ENCODE measurements at places on chromosomes 3 and 15. TPM values are rescaled to one million over a fixed set of nuclear protein-coding genes. Genes with fewer than 3 reads are reported as not detected.

The MAP3K13 gene
- 9.0 TPM for total RNA-seq

The C3orf22 gene
- not detected for total RNA-seq

The SI gene
- total RNA-seq, result not detected

The CEP70 gene
- 22.0 TPM for total RNA-seq

The PLSCR5 gene
- not detected for total RNA-seq

The SH3BP5 gene
- 11.4 TPM for total RNA-seq

The TRAK1 gene
- total RNA-seq, result 246 TPM

The PLSCR4 gene
- 14.2 TPM for total RNA-seq

- no peak for DNase-seq
Measured at GRCh38 chr3:23869977-23870662, 46.7 kb downstream of the NKIRAS1 start.

DNA sequence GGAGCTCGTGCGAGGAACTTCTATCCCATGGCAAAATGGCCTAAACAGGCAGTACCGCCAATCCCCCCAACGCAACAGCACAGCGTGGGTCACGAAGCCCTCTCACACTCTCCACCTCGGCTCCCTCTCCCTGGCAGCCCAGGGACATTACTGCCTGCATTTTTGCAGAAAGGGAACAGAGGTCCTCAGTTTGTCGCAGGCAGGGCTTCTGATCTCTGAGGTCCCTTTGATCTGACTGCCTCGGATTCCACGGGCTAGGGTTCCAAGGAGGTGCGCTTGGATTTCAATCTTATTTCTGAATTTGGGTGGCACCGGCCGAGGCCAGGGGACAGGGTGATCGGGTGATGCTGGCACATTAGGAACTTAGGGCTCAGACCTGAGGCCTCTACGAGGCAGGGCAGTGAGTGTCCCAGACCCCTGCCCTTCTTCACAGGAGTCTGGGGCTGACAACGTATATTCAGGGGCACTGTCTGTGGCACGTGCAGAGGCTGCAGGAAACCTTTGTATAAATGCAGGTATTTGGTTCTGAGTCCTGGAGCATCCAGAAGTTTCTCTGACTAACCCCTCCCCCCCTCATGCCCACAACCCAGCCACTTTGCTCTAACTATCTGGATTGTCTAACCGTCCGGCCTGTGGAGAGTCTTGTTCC is 197.9 kb downstream of the XXYLT1 start:
- peak; percentile 67 for DNase-seq

GRCh38 chr3:153897025-153897723 is 224.0 kb upstream of the ARHGEF26 start:
- DNase-seq, result no peak

DNA sequence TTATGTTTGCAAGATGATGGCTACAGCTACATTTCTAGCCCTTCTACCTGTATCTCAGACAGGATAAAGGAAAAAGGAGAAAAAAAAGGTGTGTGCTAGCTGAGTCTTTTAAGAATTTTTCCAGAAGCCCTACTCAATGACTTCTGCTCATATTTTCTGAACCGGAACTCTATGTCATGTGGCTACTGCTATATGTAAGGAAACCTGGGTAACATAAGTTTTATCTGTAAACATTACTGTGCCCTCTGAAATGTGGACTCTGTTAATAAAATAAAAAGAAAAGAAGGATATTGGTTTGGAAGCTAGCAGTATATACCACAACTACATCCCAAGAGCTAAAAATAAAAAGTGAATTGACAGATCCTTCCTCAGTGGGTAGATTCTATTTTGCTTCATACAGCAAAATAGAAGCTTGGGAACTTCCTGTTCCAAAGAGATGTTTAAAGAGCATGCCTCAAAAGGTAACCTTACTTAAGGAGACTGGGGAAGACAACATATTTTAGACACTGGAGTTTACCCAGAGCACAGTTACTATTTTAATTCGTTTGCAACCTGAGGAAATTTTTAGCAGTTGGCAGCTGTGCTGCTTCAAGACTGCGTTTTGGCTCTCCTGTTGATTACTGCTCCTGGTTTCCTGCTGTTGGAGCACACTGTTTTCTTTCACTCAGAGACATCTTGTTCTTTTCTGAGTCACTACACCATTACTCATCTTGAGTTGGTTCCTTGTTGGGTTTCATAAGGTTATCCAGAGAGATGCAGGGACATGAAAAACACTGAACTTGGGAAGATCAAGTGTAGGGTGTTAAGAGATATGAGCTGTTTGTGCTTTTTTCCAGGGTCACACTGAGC is 280.7 kb downstream of the NFKBIZ start:
- no peak for DNase-seq

DNA sequence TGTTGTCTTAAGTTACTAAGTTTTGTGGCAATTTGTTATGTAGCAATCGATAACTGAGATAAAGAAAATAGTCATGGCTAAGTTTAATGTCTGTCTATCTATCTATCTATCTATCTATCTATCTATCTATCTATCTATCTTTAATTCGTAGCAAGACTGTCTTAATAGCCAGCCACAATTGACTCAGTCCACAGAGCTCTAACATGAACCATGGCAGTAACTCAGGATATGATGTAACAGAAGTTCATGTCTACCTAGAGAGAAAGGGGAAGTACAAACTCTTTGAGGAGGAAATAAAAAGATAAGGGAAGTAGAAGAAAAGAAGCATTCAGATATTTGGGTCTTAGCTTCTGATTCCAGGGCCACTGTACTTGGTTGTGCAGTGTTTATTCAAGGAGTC is 61.5 kb upstream of the FNDC3B start:
- no peak for DNase-seq

- no peak for DNase-seq
Measured at GRCh38 chr15:90401495-90401894, 13.5 kb downstream of the IQGAP1 start.

DNA sequence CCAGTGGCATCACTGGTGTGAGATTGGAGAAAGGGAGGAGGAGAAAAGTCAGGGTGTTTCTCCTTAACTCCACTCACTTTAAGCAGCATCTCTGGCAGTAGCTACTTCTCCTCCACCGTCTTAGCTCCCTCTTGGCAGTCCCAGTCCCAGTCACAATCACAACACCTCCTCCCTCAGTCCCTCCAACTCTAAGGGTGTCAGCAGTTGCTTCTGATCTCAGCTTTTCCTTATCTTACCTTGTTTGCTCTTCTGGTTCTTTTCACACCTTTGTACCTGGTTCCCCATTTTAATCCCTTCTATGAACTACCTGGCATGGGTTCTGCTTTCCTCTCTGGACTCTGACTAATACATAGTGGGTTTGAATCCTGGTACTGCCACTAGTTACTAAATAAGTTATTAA is 188.3 kb upstream of the CTDSPL start:
- no peak for DNase-seq

DNA sequence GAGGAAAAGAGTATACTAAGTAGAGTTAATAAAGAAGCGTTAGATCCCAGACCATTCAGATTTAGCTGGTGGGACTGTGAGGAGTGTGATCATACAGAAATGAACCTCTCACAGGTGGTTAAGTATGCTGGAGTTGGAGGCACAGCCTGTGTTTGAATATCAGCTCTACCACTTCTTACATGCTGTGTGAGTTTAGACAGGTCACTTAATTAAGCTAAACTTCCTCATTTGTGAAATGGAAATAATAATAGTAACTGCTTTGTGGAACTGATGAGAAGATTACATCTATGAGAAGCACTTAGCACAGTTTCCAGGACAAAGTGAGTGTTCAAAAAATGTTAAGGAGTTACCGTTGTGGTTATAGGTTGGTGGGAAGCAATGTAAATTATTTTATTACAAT is 8.4 kb downstream of the ACP3 start:
- DNase-seq, result no peak

DNA sequence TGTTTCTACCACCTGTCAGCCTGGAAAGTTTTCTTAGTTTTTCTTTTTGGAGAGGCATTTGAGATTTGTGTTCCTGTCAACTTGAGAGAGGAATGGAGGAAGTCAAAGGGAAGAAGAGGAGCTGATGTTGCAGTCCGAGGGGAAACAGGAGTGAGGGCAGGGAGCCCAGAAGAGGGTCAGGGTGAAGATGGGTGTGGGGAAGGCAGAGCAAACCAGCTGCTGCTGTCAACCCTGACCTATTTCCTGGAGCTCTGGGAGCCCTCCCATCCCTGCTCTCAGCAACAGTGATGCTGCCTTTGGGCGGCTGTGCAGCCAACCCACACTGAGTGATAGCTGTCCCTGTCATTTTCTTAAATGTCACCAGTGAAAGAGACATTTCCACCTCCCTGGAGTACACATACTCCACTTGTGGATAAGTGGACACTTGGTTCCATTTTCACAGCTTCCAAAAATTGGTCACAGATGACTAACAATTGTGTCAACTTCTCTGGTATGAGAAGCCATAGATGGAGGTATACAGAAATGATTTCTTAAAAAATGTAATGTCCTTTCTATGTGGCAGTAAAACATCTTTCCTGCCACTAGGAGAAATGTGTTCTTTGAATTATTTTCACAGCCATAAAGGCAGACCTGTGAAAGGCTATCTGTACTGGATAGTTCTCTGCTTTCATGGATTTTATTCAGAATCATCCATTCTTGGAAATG is 556.3 kb upstream of the TBL1XR1 start:
- no peak for DNase-seq

GRCh38 chr3:94453864-94454263 is 391.0 kb downstream of the NSUN3 start:
- no peak for DNase-seq

GRCh38 chr3:100645913-100646312 is 36.5 kb downstream of the ADGRG7 start:
- DNase-seq, result no peak

GRCh38 chr3:32176989-32177701 is 61.3 kb upstream of the CMTM8 start:
- DNase-seq, result no peak

DNA sequence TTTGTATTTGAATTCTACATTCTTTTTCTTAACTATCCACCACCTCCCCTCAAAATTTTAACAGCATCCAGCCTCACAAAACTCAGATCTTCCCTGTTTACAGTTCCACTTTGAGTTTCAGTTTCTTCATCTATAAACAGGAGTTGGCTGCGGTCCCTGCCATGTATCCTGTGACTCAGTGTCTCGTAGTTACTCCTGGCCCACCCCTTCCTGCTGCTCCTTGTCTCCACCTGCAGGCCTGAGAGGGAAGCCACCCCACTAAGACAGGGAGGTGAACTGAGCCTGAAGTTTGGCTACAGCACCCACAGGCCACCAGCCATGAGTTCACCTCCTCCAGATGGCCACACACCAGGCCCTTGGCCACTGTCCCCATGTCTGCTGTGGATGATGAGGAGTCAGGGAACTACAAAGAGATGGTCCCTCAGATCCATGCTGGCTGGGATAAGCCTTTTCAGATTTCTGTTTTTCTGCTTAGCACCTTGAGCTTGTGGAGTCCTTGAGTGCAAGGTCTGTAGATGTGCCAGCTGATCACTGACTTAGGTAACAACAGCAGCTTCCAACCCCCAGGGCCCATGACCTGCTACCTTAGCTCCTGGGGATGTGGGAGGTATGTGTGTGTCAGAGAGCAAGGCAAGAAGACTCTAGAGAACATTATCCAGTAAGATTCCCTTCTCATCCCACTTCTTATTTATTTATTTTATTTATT is 37.5 kb downstream of the CD86 start:
- DNase-seq, result no peak

DNA sequence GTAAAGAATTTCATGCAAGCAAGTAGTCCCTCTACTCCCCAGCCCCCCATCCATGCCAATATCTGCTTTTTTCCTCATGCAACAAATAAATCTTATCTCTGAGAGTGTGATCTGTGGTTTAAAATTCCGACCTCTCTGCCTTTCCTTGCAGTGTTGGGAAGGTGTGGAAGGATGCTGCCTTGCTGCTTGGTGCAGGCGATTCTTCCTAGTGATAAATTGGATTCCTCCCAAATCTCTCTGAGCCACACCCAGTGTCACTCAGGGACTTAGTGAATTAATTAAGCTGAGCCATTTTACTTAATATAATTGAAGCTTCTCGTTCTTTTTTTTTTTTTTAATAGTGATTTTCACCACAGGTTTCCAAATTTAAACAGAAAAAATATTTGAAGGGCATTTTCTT is 3.4 kb downstream of the GAP43 start:
- no peak for DNase-seq

GRCh38 chr3:37217098-37217849 is 42.9 kb upstream of the LRRFIP2 start:
- DNase-seq, result no peak

DNA sequence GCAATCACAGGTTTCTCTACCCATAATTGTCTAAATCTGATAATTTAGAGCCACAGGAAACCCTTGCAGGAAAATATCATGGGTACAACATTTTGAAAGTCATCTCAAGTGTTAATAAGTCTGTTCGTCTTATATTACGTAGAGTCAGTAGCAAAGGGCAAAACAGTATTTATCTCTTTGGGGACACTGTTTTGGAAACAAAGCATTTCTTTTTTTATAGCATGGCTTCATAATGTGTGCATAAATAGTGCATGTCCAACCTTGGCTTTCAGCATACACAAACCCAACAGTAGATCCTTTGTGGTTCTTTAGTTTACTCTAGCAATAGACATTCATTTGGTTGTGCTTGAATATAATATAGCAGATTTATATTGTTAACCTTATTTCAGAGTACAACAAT is 24.0 kb downstream of the ST3GAL6 start:
- DNase-seq, result no peak

DNA sequence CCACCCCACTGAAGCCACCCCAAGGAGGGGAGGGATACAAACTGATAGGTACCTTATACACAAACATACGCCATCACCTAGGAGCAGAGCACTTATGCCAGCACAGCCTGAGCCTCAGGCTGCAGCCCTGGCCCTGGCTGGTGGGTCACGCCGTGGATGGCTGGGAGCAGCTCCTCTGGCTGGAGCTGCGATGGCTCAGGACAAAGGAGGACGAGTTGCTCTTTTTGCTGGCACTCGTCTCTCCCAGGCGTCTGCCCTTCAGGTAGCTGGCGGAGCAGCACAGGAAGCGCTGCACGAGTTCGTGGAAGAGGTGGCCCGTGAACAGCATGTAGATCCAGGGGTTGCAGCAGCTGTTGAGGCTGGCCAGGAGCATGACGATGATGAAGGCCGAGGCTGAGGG is 16.6 kb downstream of the OXTR start:
- DNase-seq, result peak; percentile 55

- no peak for DNase-seq
Measured at GRCh38 chr3:33897306-33897705, 98.9 kb downstream of the PDCD6IP start.

DNA sequence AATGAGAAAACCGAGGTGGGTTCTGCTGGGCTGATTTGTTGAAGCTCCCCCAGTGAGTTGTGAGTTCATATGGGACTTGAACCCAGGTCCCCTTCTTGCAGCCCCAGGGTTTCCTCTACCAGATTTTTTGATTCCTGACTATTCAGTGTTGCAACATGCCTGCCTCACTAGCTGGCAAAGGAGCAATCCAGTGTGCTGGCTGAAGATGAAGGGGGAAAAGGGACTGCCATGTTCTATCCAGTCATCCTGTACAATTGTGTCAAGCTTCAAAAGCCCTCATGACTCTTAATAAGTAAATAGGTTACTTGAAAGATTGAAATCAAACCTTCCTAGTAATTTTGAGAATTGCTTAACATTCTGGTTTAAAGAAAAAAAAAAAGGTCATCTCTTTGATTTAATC is 211.5 kb upstream of the TP63 start:
- DNase-seq, result no peak

DNA sequence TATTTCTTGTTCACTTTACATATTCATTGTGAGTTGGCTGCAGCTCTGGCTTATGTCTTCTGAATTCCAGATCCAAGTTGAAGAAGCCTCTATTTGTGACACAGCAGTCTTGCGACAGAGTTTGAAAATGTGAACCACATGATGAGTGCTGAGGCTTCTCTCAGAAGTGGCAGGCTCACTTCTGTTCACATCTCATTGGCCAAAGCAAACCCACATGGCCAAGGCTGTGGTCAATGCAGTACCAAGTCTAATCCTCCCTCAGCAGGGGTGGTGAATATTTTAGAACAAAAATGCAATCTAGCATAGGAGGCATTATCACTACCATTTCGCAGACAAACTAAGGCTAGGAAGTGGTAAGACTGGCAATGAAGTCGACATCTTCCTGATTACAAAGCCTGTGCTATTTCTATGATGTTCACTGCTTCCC is 45.2 kb downstream of the CDCP1 start:
- no peak for DNase-seq
